ENCODE measurements at places on chromosomes 13 and 19.

- no peak for DNase-seq
These were observed 8.0 kb downstream of the MAP2K2 start for GRCh38 chr19:4115818-4116385.

DNA sequence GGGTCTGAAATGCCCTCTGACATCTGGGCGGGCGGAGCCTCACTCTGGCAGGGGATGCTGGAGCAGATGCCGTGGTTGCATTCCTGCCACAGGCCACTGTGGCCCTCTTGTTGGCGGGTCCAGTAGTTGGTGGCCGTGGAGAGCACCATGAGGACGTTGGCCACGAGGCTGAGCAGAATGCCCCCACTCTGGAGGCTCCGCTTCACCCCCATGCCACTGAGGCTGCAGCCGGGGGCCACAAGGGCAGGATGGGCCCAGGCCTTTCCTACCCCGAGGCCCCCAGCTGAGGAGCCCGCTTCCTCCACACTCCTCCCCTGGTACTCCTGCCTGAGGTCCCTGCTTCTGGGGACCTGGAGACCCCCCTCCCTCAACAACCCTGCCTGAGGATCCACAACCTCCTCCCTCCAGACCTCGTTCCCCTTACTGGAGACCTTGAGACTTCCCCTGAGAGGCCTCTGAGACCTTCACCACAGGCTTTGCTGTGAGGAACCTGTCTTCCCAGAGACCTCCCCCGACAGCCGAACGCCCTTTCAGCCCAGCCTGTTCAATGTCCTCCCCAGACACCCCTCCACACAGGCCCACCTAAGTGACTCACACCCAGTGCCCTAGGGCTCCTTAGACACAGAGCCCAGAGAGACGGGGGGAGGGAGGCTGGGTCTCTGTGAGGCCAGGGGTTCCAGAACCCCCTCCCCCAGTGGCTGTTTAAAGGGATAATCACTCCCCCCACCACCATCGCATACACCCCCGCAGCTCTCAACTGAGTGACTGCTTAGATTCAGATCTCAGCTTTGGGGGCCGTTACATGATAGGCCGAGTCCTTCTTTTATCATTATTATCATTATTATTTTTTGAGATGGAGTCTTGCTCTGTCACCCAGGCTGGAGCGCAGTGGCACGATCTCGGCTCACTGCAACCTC lies at the start of gene CLDND2:
CLDND2 (minus strand) TSS at position 638 of the 917 bp plus-strand sequence; CDS start at position 212, 426 bp downstream.
- no peak for DNase-seq

GRCh38 chr13:77391475-77391874 lies 64.6 kb upstream of the MYCBP2 start:
- no peak for DNase-seq

DNA sequence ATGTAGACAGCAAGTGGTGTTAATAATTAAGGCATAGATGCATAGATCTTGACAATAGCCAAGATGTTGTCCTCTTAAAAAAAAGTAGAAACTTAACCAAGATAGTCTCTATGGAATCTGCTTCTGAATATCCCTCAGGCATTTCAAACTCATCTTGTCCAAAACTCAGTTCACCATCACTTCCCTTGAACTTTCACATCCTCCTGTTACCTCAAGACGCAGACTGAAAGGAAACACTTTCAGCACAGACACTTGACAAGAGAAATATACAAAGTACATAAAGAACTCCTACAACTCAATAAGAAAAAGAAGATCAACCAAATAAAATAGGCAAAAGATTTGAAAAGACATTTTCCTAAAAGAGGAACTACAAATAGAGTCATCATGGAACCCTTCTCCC lies 451.1 kb downstream of the FOXO1 start:
- no peak for DNase-seq

GRCh38 chr13:97477844-97478243 lies 43.9 kb downstream of the RAP2A start:
- no peak for DNase-seq

DNA sequence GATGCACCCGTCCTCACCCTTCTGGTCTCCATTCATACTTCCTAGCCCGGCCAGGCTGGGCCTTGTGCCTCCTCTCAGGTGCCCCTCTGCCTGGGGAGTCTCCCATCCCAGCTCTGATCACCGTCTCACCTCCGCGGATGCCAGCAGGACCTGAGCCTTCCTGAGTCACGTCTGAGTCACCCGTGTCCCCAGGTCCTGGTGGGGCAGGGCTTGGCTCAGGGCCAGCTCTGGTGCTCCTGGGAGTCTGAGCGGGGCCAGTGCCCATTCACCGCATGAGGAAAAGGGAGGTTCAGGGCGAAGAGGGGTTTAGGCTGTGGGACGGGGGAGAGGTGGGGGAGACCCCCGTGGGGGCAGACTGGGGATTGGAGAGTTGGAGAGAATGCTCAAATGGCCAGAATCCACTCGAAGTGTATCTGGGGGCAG lies 593 bp downstream of the ATP8B3 start:
- no peak for DNase-seq

- no peak for DNase-seq
These were observed 233.6 kb downstream of the SLITRK6 start for GRCh38 chr13:85565652-85566051.

- DNase-seq: no peak
These were observed 246.1 kb downstream of the NDFIP2 start for GRCh38 chr13:79727086-79727485.

GRCh38 chr19:34416021-34416545 lies 11.9 kb downstream of the PDCD2L start:
- no peak for DNase-seq

DNA sequence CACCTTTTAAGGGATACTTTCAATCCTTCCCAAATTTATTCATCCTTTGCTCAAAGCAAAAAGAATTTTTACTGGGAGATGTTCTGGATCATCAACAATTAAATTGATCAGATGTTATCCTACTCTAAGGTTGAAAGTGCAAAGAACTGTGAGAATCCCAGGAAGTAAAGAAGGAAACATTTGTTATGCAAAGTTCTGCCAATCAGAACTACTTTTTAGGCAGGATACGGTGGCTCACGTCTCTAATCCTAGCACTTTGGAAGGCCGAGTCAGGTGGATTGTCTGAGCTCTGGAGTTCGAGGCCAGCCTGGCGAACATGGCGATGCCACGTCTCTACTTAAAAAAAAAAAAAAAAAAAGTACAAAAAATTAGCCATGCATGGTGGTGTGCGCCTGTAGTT lies 882.3 kb downstream of the DIAPH3 start:
- no peak for DNase-seq

DNA sequence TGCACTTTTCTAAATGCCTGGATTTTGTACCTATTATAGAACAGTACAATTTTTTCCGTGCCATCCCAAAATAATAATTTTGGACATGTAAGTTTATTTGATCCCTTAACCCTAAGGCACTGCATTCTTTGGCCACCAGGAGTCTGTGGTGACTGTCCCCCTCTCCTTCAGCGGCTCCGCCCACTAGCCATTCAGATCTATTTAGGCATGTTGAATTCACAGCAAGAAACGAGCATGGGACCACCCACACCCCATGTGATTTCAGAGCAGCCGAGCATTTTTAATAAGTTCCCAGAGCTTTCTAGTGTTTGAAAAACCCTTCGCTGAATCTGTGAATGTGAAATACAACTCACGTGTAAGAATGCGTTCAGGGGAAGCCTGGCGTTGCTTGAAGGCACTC lies 567.5 kb downstream of the MYO16 start:
- DNase-seq: no peak

- no peak for DNase-seq
These were observed 385.7 kb downstream of the DCT start for GRCh38 chr13:94093652-94094315.

DNA sequence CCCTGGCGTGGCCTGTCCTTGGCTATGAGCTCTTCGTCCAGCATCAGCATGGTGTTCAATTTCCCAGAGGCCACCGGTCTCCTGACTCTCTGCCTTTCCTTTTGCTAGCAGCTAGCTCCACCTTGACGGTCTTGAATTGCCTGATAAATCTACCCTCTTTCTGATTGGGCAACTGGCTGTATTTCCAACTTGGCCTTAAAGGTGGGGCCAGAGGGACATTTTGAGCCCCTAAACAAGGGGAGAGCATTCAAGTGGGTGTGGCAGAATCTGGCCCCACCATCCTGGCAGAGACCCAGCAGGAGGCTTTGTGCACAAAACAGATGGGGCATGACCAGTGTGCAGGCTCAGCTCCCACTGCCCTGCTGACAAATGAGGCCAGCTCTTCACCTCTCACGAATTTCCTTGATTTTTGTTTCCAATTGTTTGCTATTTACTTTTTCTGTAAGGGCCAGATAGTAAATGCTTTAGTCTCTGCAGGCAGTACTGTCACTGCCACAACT lies 148.9 kb upstream of the VSTM2B start:
- DNase-seq: peak; percentile 54

- peak; percentile 67 for DNase-seq
These were observed 4.8 kb downstream of the FFAR3 start for GRCh38 chr19:35363001-35363590.

- no peak for DNase-seq
These were observed 3.8 kb downstream of the PDE4A start for GRCh38 chr19:10424011-10424637.

GRCh38 chr19:56748378-56748777 lies 76.8 kb upstream of the ZNF835 start:
- no peak for DNase-seq

GRCh38 chr13:34369931-34370330 lies 552.0 kb downstream of the RFC3 start:
- no peak for DNase-seq

DNA sequence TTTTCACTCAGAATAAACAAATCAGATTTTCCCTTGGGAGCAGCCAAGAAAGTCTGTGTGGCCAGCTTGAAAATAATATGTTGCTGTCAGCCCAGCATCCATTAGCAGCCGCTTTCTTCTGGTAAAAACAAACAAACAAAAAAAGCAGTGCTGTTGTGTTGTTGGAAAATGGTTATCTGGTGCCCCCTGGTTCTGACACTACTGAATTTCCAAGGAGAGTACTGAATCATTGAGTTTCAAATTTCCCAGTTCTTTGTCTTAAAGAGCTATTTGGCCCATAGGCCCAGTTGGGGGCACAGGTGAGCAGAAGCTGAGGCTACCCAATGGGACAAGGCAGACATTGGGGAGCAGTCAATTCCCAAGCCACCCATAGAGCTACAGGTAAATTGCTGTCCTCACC lies 995.9 kb downstream of the UQCRFS1 start:
- DNase-seq: no peak

GRCh38 chr13:23541221-23541824 lies 28.9 kb upstream of the TNFRSF19 start:
- DNase-seq: no peak

- DNase-seq: peak; percentile 54
These were observed 62.5 kb downstream of the RFX2 start for GRCh38 chr19:6047741-6048251.

GRCh38 chr19:12757544-12758274 lies 6.1 kb downstream of the BEST2 start:
- no peak for DNase-seq

DNA sequence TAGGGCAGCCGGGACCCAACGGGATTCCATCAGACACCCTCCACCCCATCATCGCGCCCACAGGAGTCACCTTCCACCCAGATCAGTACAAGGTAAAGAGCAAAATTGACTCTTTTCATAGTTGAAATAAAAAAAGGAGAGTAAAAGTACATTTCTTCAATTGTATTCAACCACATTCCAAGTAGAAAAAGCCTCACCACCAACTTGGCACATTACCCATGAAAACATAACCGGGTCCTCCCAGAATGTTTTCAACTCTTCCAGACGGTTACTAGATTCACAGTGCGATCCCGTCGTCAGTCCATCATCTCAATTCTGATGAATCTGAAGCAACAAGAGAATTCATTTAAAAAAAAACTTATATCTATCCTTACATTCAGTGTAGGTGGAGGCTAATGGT lies 125.2 kb downstream of the RAB20 start:
- no peak for DNase-seq

GRCh38 chr13:68588623-68589022 lies 1358.5 kb upstream of the PCDH9 start:
- DNase-seq: no peak

DNA sequence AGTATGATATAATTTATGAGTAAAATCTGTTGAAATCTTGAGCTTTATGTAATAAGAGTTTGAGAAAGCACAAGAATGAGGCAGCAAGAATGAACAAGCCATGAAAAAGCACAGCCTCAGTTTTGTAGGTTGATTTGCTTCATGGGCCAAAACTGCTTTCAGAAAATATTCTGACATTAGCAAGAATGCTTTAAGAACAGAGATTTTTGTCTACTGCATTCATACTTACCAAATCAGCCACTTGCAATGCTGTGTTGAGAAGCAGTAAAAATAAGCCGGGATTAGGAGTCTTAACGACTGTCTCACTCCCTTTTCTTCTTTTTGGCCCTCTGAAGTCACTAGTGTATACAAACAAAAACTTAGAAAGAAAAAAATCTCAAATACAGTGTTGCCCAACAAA lies 114.5 kb downstream of the POSTN start:
- no peak for DNase-seq

- no peak for DNase-seq
These were observed 1202.8 kb downstream of the DIAPH3 start for GRCh38 chr13:58960888-58961287.

- no peak for DNase-seq
These were observed 11.8 kb upstream of the SHD start for GRCh38 chr19:4267101-4267900.

DNA sequence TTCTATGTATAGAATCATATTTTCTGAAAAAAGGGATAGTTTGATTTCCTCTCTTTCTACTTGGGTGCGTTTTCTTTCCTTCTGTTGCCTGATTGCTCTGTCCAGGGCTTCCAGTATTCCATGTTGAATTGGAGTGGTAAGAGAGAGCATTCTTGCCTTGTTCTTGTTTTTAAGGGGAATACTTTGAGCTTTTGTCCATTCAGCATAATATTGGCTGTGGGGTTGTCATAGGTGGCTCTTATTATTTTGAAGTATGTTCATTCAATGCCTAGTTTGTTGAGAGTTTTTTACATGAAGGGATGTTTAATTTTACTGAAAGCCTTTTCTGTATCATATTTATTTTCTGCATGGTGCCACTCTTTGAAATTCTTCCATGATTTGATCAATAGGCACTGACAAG lies 173.5 kb upstream of the IRS2 start:
- DNase-seq: no peak

DNA sequence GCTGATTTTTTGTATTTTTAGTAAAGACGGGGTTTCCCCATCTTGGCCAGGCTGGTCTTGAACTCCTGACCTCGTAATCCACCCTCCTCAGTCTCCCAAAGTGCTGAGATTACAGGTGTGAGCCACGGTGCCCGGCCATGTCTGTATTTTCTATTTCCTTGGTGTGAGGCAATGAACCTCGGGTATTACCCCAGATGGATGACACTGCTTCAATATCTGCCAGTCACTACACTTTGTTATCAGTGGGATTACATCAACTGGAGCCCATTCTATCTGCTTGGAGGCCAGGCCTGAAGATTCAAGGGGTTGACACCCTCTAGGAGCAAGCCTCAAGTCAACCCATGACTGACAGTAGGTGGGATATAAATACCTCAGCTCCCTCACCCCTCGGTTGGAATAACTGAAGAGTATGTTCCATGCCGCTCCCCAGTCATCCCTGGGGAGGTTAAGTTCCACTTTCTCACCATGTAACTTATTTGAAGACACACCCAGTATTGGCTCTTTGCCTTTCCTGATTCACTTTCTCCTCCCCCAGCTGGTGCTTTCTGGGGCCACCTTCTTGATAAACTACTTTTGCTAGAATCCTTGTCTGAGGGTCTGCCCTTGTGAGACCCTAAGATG lies 992 bp upstream of the ADGRE1 start:
- DNase-seq: no peak

All from vagina (tissue), 2 donors.